ENCODE measurements at places on chromosomes 6 and 20.

GRCh38 chr20:61819574-61819846 is 246.2 kb downstream of the TAF4 start:
- no peak for DNase-seq

DNA sequence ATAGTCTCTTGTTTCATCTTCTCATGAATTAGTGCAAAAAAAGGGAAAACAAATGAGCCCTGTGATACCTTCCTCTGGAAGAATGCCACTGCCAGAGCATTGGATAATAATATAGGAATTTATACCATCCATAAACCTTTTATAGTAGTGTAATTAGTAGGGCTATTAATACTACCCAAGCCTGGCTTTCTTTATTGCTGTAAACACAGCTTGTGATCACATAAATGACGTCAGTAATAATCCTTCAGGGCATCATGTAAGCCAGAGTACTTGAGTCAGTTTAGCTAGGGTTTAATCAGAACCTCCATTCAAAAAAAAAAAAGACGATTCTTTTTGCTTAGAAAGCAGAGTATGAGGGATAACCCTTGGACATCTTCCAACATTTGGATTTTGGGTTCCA is 264.8 kb downstream of the SLC35F1 start:
- no peak for DNase-seq

- no peak for DNase-seq
Measured at GRCh38 chr6:53244399-53244931, 95.8 kb upstream of the GCM1 start.

DNA sequence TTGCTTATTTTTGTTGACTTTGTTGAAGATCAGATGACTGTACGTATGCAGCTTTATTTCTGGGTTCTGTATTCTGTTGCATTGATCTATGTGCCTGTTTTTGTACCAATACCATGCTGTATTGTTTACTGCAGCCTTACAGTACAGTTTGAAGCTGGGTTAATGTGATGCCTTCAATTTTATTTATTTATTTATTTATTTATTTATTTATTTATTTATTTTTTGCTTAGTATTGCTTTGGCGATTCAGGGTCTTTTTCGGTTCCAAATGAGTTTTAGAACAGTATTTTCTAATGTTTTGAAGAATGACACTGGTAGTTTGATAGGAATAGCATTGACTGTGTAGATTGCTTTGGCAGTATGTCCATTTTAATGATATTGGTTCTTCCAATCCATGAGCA is 210.3 kb downstream of the EPM2A start:
- no peak for DNase-seq

- DNase-seq, result no peak
Measured at GRCh38 chr20:52269321-52269720, 77.7 kb upstream of the ZFP64 start.

DNA sequence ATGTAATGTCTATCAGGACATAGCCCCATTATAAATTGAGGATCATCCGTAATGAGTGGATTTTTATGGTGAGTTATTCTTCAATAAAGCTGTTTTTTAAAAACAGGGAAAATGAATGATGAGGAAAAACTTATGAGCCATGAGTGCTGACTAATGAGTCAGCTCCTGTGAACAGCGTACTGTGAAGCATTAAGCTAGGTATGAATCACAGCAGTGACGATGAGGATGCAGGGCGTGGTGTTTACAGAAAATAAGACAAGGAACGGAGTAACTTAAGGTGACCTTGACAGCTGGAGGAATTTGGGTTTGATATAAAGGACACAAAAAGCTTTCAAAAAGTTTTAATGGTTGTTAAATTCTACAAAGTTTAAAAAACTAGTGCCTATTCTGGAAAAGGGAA is 96.3 kb downstream of the FOXF2 start:
- no peak for DNase-seq

- no peak for DNase-seq
Measured at GRCh38 chr6:66245231-66245630, 538.2 kb upstream of the EYS start.

- DNase-seq, result no peak
Measured at GRCh38 chr20:51760905-51761546, 7.2 kb downstream of the ATP9A start.

GRCh38 chr20:10805764-10806163 is 132.0 kb upstream of the JAG1 start:
- no peak for DNase-seq

GRCh38 chr6:44487002-44487401 is 99.5 kb downstream of the CDC5L start:
- DNase-seq, result no peak

All from stimulated activated CD4-positive, alpha-beta T cell treated with anti-CD3 and anti-CD28 coated beads, Interleukin-4, amount 100 ng/mL, for 1 hour (primary cell).